SW480 (cell line): ENCODE measurements at places on chromosomes 1 and 21.

DNA sequence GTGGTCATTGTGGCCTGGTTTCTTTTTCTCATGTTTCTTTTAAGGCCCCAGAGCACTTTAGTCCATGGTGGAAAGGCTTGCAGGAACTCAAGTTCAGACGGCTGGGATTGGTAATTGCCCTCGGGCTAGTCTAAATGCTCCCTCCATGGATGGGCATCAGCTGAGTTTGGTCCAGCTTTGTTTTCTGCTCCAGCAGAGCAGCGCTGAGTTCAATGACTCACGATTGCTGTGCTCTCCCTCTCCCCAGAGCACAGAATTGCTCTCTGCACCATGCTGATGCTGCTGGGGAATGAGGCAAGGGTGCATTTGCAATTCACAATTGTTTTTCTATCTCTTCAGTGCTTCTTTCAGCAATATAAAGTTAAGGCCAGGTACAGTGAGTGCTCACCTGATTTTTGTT is 1.8 kb upstream of the OR2T6 start:
- no peak for DNase-seq

DNA sequence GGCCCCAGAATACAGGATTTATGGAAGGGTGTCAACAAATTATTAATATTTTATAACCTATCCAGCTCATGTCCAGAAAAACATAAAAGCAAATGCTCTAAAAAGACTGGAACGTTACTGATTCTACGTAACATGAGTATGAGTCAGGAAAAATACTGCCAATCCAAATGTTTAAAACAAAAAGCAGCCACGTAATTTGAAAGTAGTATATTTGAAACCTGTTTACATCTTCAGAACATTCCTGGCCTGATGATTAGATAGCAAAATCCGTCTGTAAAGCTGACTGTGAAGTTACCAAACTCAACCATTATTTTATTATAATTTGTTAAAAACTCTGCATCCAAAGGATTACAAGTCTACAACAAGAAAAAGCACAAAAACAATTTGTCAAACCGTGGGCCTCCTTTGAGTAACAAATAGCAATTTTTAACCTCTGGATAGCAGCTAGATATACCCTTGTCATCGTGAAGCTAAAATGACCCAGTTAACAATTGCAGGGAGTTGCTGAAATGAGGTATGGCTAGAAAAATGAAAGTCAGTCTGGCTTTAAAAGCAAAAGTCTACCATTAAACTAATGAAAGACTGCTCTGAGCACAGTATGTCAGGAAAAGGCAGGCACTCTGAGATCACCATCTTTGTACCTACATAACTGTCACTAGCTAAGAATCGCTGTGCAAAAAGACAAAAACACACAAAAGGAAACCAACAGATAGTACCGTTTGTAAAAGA is 1.2 kb downstream of the UBR4 start:
- no peak for DNase-seq

- peak; percentile 85 for DNase-seq
Observed at GRCh38 chr21:41419921-41420862, 5.8 kb upstream of the MX1 start.

GRCh38 chr1:41325801-41326200 is 35.4 kb upstream of the FOXO6 start:
- peak; percentile 14 for DNase-seq

- DNase-seq = no peak
Observed at GRCh38 chr1:205920159-205920558, 23.1 kb downstream of the SLC26A9 start.

DNA sequence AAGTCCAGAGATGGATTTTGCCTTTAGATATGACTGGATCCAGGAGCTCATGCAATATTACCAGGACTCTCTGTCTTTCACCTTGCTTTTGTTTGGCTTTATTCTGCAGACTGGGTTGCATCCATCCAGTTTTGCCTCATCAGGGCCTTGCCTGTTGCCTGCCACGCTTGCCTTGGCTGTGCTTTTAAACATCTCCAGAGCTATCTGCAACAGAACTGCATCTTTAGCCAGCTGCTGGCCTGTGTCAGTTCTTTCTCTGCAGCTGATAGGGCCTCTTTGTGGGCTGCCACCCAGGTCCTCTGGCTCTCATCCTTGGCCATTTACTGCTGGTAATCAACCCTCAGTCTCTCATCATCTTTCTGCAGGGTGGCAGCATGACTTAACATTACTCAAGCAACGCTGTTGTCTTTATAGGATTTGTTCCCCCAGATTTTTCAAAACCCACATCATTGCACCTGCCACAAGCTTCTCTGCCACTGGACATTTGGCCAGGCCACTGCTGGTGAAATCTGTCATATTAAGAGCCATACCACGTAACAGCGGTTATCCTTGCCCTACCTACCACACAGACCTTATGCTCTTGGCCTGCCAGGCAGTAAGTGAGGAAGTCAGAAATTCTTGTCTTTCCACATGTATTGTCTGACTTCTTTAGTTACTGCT is 24.4 kb upstream of the HUNK start:
- DNase-seq = no peak

GRCh38 chr21:38075833-38076587 is 159.8 kb upstream of the KCNJ6 start:
- peak; percentile 91 for DNase-seq

GRCh38 chr1:208910161-208910560 is 666.0 kb upstream of the PLXNA2 start:
- no peak for DNase-seq

- no peak for DNase-seq
Observed at GRCh38 chr1:232542633-232543593, 87.0 kb downstream of the SIPA1L2 start.

DNA sequence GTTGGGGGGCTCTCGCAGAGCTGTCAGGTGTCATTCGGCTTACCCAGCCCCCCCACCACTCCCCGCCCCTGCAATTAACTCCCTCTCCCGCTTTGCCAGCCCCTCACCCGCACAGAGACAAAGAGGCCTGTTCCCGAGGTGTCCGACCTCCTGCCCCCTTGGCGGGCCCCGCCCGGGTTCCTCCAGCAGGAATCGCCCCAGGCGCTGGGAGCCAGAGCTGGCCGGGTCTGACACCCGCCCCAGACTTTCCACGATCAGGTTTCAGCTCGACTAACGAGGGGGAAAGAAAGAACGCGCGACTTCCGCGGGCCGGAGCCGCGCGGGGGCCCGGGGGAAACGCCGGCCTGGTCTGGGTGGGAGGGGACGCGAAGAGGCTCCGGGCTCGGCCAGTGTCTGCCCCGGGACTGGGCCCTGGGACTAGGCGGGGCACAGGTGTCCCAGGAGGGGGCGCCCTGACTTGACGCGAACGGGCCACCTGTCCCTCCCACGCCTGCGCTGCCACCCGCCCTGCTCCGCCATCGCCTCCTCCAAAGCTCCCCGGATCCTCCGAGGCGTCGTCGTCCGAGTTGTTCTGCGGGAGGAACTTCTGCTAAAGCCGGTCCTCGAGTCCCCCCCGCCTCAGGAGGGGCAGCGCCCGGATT is 36.4 kb upstream of the HHAT start:
- peak; percentile 54 for DNase-seq

DNA sequence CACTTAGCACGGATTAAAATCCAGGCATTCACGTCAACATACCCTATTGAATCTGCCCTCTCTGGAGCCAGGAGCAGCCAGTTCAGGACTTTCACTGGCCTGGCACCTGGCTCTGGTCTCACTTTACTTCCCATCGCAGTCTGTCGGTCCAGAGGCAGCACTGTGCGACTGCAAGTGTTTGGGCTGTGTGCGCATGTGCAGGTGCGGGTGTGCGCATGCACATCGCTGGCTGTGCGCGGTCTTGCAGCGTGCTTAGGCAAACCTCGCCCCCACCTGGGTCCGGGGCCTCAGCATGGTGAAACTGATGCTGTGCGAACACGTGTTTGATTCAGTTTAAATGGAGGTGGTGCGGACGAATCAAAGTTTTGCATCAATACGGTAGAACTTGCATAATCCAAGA is 38.0 kb downstream of the ATF3 start:
- DNase-seq = no peak

DNA sequence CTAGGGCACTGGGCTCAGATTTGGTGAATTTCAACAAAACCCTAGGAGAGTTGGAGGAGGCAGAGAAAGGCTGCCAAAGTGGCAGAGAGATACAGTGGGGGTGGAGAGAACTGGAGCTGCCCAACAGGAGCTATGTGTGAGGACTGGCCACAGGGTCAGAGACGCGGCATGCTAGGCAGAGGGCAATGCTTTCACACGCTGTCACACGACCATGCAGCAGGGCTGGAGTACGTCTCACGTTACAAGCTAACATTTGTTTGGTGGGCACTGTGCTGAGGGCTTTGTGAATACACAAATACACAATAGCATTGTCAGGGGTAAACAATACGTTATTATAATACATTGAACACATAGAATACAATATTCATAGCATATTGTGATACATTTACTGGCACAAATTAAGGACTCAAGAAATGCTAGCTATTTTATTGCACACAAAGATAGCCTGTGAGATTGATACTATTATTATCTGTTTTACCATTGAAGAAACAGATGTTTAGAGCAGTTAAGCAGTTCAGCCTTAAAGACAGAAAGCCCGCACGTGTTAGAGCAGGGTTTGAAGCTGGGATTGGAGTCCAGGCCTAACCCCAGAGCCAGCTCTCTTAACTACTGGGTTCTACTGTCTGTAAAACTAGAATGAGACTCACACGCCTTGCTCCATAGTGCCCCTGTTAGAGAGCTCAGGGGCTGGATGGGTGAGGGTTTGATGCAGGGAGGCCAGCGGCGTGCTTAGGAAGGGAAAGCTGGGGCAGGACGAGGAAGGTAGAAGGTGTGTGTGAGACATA is 4.5 kb downstream of the RAB7B start:
- DNase-seq = no peak

DNA sequence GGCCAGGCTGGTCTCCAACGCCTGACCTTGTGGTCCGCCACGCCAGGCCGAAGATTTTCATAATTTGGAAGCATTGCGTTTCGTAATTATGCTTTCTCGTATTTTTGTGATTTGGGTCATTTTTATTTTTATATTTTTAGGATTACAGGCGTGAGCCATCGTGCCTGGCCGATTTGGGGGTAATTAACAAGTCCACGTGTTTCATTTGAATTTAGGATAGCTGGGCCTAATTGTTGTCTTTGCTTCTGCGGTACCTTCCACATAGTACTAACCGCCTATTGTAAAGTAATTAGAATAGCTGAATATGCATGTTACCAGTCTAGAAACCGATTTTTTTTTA is 1.0 kb downstream of the RCC1 start:
- DNase-seq = no peak

- DNase-seq = no peak
Observed at GRCh38 chr1:1351511-1352427, 2.6 kb upstream of the DVL1 start.

DNA sequence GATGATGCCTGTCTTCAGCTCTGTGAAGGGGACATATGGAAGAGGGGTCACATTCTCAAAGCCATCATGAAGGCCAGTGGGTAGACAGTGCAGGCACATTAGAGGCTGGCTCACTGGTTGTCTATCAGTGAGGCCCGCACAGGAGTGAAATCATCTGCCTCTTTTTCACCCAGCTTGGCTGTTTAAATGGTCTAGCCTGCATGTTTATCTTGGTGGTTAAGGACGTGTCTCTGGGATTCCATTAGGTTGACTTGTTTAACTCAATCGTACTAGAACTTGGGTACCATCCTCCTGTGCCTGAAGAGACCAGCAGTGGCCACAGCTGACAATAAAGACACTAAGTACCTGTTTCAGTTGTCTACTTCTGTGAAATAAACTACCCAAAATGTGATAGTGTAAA is 219.3 kb downstream of the PLPP3 start:
- no peak for DNase-seq

- DNase-seq = no peak
Observed at GRCh38 chr1:231807541-231807940, 181.0 kb downstream of the DISC1 start.

DNA sequence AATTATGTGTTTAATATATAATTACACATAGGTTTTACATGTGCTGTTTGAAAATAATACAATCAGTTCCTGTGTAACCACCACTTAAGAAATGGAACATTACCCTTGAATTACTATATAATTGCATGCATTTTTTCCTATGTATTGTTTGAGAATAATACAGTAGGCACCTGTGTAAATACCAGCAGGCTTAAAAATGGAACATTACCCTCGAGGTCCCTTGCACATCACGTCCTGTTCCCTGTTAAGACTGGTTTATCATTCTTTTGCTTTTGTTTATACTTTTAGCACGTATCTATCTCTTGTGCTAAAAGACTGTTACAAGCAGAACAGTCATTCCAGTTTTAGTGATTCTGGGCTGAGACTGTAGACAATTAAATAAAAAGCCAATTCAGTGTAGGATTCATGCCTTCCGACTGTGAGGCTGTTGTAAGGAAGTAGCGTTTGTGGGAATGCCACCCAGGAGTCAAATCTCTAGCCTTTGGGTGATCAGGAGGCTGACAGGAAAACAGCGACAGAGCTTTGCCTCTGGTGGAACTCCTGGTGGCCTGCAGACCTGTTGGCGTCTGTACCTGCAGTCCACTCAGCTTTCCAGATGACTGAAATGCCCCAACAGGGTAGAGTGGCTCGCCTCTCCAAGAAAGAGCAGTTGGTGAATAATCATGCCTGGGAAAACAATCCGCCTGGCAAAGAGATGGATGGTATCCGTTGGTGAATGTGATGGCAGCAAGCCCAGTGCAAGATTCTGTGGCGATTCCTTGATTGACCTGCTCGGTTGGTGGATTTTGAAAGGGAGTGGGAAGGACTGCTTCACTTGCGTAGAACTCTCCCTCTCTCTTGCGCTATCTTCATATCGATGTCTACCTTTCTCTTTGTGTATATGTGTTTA is 58.0 kb downstream of the DISC1 start:
- DNase-seq = no peak

DNA sequence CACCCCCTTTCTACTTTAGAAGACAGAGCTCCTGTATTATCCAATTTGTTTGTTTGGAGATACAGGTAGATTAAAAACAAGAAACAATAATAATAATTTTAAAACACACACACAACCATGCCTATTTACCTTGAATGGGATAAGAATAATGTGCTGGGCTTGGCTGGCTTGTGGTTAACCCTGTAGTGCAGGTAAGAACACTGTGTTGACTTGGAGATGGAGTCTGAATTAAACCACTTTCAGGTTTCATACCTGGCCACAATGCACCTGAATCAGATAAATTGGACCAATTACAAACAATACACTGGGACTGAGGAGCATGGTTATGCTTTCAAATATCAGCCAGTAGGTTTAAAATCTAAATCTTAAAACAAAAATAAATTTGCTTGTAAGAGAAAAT is 60.8 kb downstream of the EYA3 start:
- DNase-seq = no peak

- no peak for DNase-seq
Observed at GRCh38 chr1:97365026-97365425, 555.8 kb downstream of the DPYD start.
